ENCODE measurements at places on chromosomes 1 and 21. TPM values are rescaled to one million over a fixed set of nuclear protein-coding genes. Genes with fewer than 3 reads are reported as not detected.

GRCh38 chr1:152599934-152600333, at the start of gene LCE3C:
LCE3C (plus strand) TSS chr1:152600234; CDS start chr1:152600732, 498 bp downstream.
- DNase-seq, result no peak

GRCh38 chr1:179937668-179938254, 16.8 kb upstream of the CEP350 start:
- DNase-seq, result no peak

DNA sequence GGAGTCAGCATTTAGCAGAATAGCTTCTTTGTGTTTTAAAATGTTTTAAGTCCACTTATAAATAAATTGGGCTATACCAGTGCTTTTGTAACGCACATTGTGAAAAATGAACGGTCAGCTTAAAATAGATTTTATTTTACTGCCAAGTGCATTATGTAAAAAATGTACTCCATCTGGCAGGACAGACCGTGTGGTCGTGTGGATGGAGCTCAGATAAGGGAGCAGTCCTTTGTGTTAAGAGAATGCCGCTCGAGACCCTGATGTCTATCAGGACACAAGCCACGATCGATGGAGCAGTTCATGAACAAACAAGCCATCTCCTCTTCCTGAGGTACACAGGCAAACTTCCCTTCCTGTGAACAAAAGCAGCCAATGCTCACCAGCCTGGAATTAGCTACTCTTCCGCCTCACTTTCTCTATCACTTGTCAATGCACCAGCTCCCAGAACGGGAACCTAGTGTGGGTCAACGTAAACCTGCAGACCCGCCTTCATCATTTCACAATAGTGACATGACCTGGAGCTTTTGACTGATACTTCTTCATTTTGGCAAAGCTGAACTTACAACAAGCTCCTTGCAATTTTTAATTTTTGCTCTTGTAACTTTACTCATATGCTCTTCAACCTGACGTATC, 243.5 kb downstream of the TGFB2 start:
- DNase-seq, result peak; percentile 16

DNA sequence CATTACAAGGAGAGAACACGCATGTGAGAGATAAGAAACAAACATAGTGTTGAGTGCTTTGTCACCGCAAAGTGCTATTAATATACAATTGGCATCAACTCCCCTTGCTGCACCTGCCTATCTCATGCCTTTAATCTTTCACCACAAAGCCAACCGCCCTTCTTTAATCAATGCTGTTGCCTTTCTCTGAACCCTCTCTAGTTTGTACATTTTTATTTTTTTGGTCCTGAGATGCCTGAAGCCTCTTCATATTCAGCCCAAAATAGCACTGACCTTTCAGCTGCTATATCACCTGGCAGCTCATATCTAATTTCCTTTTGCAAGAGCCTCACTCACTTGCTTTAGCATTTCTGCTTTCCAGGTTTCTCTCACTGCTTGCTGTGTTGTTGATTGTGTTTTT, 504.7 kb downstream of the NUF2 start:
- DNase-seq, result peak; percentile 54

DNA sequence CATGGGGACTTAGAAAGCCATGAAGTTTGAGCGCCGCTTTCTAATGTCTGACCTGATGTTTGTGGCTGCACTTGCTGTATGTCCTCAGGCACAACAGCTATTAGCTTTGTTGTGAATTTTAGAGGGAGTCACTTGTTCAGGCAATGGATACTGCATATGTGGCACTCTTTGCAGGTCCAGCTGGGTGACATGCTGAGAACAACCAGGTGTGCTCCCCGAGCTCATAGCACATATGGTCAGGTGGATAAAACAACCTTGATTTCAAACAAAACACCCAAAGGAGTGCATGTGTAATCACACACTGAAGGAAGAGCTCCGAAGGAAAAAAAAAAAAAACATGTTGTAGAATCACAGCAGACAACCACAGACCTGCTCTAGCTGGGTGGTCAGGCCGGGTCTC, 178.6 kb downstream of the BACH1 start:
- DNase-seq, result no peak

- no peak for DNase-seq
Observed at GRCh38 chr1:15525050-15526020, 1.3 kb upstream of the DNAJC16 start.

- no peak for DNase-seq
Observed at GRCh38 chr1:230399321-230400006, 26.7 kb downstream of the PGBD5 start.

GRCh38 chr1:92031281-92032110, 1.7 kb downstream of the EPHX4 start:
- DNase-seq, result no peak

- no peak for DNase-seq
Observed at GRCh38 chr1:222251847-222252246, 296.1 kb downstream of the HHIPL2 start.

DNA sequence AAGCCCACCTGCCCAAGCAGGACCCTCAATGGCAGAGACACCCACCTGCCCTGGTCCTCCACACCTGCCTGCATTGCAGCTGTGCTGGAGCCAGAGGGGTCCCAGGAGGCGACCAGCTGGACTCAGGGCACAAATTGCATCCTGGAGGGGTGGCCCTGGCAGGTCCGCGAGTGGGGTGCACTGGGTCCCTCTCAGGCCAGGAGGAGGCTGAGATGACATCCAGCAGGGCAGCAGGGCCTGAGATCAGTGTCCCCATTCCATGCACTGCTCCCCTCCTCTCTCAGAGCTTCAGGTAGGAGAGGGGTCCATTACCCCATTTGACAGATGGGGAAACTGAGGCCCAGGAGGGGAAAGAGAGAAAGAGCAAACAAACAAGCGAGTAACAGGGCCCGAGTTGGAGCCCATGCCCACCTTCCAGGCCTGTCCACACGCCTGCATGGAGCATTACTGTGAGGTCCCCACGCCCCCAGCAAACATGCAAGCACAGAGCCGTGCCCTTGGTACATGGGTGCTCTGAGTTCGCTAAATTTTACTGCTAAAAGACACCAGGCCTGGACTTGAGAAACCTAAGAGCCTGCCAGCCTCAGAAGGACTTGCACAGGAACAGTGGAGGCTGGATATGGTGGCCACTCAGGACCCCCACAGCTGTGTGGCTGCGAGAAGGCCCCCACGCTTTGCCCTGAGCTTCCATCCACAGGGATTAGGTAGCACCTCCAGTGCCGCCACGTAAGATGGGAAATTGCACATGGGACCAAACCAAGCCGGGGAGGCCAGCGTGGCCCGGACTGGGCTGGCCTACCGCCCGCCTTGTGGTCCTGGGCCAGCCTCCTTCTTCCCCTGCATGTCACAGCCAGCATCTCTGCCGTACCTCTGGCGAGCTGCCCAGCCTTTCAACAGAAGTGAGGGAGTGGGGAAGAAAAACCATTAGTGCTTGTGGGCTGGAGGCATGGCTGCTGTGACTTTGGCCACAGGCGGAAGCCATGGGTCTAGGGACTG, 7.4 kb downstream of the WNT3A start:
- no peak for DNase-seq

- peak; percentile 51 for DNase-seq
Observed at GRCh38 chr1:92567211-92567868, 80.6 kb upstream of the GFI1 start.

GRCh38 chr1:110341872-110342331, 2.7 kb downstream of the RBM15 start:
- DNase-seq, result no peak

- no peak for DNase-seq
Observed at GRCh38 chr1:235313931-235314678, 13.9 kb downstream of the ARID4B start.

- no peak for DNase-seq
Observed at GRCh38 chr1:43873851-43874250, 59.8 kb upstream of the ARTN start.

DNA sequence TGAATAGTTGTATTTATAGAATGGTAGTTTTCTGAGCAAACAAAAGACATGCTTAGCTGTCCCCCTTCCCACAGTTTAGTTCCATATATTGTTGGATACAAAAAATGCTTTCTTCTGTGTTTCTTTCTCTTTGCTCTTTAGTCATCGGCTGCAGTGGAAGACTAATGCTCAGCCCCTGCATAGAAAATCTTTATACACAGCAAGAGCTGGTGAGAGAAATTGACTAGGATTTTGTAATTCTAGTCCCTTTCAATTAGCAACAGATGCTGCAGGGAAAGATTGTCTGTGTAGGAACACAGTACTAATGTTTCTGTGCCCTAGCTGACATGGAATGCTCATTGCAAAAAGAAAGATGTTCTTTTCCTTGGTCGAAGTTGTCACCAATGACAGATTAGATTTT, 200.9 kb downstream of the RPS6KC1 start:
- DNase-seq, result no peak

DNA sequence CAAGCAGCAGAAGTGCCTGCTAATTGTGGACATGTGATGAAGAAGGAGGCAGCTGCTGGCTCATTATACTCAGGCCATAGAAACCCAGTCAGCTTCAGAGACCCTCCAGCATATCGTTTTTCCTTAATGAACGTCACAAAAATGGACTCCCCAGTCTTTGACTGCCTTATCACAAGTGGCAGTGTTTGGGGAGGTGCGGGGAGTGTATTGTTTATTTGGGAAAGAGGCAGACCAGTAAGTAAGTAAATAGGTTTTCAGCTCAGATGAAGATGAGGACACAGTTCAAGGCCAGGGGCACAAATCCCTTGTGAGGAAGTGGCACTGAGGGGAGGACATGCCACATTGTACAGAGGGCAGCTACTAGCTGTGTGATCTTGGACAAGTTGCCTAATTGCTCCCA, 43.5 kb upstream of the NRDC start:
- DNase-seq, result no peak

DNA sequence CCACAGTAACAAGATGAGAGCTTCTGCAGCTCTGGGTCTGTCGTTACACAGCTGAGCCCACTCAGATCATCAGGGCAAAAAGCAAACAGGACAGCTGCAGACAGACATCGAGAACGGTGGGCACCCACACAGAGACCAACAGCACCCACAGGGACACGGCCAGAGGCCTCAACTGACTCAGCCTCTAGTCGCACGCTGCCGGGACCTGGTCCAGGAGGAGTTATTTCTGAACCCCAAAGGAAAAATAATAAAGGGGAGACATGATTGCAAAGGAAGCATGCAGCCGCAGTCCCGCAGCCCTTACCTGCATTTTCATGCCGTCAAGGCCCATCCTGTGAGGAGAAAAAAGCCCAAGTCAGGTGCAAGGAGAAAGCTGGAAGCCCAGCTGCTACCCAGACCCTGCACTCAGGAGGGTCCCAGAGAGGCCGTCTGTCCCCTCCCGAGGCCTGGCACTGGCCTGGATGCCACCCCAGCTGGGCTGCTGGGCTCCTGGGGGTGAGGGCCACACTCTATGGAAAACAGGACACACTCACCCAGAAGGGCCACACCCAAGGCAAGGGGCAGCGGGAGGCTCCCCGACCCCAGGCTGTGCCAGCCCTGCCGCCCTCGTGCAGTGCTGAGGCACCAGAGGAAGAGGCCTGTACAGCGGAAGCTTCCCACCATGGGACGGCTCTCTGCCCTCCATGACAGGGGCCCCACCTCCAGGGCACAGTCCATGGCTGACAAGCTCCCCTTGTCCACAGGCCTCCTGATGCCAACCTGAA, 15.7 kb downstream of the LSS start:
- no peak for DNase-seq

DNA sequence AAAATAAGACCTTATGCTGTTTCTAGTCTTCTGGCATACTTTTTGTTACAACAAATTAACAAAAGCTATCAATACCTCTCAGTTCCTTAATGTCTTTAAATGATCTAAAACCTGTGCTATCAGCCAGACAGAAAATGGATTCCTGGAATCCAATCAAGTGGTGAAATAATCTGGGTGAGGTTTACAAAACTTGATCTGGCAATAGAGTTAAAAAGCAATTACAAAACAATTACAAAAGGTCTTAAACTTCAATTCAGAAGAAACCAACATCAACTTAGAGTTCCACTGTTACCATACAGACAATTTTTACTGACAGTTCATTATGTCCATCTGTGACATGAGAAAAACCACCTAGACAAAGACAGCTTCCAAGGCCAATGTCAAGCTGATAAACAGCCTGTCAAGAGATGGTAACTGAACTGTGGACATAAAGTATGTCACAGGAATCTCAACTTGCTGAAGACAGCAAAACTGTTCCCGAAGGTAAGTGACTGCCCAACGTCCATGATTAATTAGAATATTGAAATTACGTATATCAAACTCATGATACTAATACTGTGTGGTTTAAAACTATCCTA, 17.4 kb downstream of the ZZZ3 start:
- no peak for DNase-seq

- no peak for DNase-seq
Observed at GRCh38 chr1:226596531-226597165, 48.1 kb downstream of the STUM start.

DNA sequence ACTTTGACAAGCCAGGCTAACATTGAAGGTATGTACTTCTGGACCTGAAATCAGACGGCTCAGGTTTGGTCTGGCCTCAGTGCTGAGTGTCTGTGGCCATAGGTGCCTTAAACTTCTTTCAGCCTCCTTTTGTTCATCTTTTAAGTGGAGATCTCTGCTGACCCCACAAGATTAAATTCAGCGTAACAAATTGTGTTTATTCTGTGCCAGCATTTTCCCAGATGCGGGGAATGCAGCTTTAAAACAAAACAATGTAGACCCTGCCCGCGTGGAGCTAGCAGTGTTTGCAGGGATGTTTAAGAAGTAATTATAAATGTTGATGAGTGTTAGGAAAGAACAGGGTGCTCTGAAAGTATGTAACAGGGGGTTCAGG, 923 bp downstream of the CAP1 start:
- no peak for DNase-seq

- DNase-seq, result peak; percentile 36
Observed at GRCh38 chr1:86194491-86195034, 38.0 kb upstream of the COL24A1 start.

GRCh38 chr1:67596674-67597073, 88.3 kb upstream of the GADD45A start:
- DNase-seq, result no peak

- DNase-seq, result peak; percentile 47
Observed at GRCh38 chr1:30126848-30127247, 596.5 kb downstream of the MATN1 start.

- no peak for DNase-seq
Observed at GRCh38 chr1:10188133-10188650, 22.2 kb upstream of the KIF1B start.

GRCh38 chr1:210598135-210598652, 269.5 kb downstream of the HHAT start:
- DNase-seq, result peak; percentile 92

- DNase-seq, result peak; percentile 75
Observed at GRCh38 chr1:30527511-30528140, 195.8 kb downstream of the MATN1 start.

DNA sequence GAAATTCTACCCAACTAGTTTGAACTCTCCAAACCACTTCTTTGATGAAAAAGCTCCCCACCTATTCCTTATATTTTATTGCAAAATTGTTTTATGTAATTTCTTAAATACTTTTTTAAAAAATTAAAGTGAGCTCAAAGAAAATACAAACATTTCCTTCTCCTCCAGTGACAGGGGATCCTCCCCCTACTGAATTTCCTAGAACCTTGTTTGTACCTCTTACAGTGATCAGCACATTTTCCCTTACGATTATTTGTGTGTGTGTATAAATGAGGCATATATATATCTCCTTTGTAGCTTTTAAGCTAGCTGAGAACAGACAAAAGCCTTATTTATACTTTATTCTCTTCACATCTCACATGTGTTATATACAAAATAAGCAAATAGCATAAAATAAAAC, 44.4 kb downstream of the VAV3 start:
- DNase-seq, result no peak

The KAZN gene
- 26.9 TPM for total RNA-seq

The ACOT11 gene
- total RNA-seq, result 16.9 TPM

The TMOD4 gene
- total RNA-seq, result 0.48 TPM

The IL19 gene
- not detected for total RNA-seq

The DSTYK gene
- total RNA-seq, result 11.3 TPM

The FAM151A gene
- 0.21 TPM for total RNA-seq

The AGTRAP gene
- total RNA-seq, result 58.6 TPM

The TNFRSF1B gene
- total RNA-seq, result 0.27 TPM

The HSPA6 gene
- total RNA-seq, result not detected

The CHIA gene
- total RNA-seq, result not detected

Data from cardiac muscle cell (in vitro differentiated cells and primary cell).